Germinal center (tissue), 1 donor: ENCODE measurements at places on chromosomes 16 and 17.
A peak's percentile ranks its signal among the peaks of the same experiment; 100 is the strongest.

- no peak for DNase-seq
These were observed 36.4 kb upstream of the CD300E start for GRCh38 chr17:74659889-74660288.

GRCh38 chr17:28338056-28338768 lies 2.7 kb downstream of the TNFAIP1 start:
- no peak for DNase-seq

DNA sequence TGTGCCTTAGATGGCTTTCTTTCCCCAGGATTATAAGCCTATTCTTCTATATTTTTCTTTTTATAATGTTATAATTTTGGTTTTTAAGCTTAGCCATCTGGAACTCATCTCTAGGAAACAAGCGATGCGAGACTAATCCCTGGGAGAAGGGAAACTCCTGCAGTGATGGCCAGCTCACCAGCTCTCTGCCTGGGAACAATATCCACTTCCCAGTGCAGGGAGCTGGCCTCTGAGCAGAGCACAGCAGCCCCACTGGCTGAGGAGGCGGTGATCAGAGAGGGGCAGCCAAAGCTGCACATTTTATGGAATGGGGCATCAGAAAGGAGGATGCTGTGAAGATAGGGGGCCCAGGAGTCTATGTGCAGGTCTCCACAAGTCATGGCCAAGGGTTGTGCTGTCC lies 183.3 kb downstream of the LGALS9B start:
- no peak for DNase-seq

- peak; percentile 53 for DNase-seq
These were observed 5.8 kb upstream of the OGFOD3 start for GRCh38 chr17:82424001-82424862.

DNA sequence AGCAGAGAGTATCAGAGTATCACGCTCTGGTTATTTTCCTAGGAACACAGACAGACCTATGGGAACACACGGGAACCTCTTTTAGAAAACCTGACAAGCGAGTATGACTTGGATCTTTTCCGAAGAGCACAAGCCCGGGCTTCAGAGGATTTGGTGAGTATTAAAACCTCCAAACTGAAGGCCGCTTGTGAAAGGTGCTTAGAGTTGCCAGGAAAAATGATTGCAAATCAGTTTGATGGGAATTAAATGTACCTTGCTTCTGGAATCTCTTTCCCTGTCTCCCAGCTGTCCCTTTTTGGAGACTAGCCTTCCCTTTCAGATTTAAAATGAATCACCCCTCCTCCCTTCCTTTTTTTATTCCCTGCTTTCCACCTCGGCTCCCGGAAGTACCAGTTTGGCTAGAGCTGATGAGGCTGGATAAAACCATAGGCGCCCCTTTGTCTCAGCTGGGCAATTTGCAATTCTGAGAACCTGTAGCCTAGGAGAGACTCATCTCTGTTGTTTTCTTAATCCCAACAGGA lies 27.3 kb downstream of the KAT7 start:
- DNase-seq, result no peak

DNA sequence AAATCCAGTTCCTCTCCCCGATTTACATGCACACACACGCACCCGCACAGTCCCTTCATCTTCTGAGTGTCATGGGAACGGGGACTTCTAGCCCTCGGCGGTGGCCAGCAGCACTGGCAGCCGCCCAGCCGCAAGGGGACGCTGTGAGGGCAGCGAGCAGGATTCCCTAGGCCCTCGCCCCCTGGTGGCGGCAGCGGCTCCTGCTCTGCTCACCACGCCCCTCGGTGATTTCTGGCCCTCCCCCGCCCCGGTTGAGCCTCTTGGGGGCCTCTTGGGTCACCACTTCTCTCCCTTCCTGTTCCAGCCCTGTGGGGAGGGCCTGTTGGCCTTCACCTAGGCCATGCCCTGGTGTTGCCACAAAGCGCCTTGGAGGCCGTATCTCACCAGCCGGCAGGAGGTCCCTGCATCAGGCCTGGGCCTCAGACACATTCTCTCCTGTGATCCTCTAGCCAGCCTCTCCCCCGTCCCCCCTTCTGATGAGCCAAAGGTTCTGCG lies 75.2 kb upstream of the KSR1 start:
- peak; percentile 88 for DNase-seq
